ENCODE measurements at places on chromosomes 16 and 17.
A peak's percentile ranks its signal among the peaks of the same experiment; 100 is the strongest.

DNA sequence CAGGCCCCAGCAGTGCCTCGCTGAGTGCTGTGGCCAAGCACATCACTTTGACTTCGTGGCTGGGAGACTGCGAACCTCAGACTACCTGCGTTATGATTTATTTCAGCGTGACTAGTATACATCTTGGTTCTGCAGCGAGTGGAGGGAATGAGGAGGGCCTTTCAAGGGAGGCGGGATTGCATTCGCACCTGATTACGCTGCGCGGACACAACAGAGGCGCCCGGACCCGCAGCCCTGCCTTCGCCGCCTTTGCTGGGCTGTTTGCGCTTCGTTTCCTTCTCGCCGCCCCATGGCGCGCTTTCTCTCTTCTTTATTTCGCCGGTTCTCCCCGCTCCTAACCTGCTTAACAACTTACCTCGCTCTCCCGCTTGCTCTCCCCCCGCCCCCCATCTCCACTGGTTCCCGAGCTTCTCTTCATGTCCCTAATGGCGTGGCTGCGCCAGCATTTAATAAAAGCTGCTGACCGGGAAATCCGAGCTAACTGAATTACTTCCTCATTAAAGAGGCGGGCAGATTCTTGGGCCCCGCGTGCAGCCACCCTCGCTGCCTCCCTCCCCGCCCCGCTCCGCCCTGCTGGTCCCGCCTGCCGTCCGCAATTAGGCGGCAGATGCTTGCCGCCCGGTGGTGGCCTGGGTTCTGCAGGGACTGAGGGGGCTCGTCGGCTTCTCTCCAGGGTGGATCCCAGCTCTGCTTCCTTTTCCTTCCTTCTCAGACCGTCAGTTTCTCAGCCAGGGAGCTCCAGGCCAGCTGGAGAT lies 257.6 kb upstream of the SDK2 start:
- DNase-seq = peak; percentile 12

- no peak for DNase-seq
Observed at GRCh38 chr16:68073902-68074760, 11.0 kb upstream of the NFATC3 start.

- DNase-seq = no peak
Observed at GRCh38 chr16:90057738-90058173, 19.4 kb downstream of the PRDM7 start.

DNA sequence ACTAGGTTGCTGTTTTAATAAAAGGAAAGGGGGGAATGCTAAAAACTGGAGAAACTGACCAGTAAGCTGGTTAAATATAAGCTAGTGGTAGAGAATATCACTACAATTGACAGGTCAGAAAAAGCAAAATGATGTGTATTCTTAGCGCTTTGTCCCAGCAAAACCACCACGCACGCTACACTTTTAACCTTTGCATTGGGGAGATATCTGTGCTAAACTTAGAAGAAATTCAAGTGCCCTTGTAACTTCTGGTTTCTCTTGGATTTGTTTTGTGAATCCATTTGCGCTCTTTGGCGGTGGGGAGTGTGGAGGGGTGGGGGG lies 1.4 kb downstream of the GAN start:
- no peak for DNase-seq

- DNase-seq = no peak
Observed at GRCh38 chr17:6580625-6581024, 24.3 kb upstream of the PITPNM3 start.

DNA sequence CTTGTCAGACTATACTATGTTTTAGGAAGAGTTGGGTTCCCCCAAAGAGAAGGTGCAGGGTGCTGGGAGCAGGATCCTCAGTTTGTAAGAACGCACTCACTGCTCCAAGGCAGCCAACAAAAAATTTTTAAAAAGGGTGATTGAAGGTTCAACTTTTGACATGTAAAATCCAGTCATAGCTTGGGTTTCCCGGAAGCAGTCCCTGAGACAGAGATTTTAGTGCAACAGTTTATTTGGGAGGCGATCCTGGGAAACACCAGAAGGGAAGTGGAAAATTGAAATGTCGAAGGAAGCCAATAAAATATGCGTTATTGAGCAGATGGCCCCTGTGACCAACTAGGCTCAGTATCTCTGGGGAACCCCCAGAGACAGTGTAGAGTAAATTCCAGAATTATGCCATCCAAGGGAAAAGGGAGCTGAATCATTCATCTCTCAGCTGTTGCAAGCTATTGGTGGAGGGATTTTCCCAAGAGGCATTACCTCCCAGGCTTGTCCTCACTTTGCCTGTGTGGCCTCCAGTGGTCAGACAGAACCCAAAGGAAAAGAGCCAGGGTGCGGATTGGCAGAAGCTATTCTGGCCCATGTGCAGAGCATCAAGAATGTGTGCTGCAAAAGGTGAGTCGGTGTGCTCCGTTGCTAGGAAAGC lies 72.9 kb downstream of the HS3ST3B1 start:
- no peak for DNase-seq

DNA sequence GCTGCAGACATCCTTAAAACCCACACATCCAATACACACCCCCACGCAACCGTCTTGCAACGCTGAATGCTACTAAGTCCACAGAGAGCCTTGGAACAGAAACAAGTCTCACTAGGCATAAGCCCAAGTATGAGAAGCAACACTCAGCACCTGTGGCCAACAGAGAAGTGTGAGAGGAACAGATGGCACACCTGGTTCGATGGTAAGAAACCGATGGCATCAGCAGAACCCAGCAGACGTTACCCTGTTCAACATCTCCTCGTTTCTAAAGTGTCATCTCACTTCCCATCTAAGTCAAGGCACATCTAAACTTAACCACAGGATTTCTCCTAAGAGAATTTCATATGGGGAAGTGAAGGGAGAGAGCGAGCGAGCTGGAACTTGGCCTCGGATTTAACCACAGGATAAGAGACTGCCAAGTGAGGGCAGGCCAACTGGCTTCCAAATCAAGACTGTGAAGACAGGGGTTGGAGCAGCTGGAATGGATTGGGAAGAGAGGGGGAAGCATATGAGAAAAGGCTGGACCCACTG lies 41.0 kb downstream of the NXPH3 start:
- DNase-seq = no peak

GRCh38 chr16:67648088-67648763 lies 3.3 kb downstream of the CARMIL2 start:
- no peak for DNase-seq

All from stimulated activated CD4-positive, alpha-beta T cell treated with anti-CD3 and anti-CD28 coated beads, Interleukin-15, amount 100 ng/mL, for 1 hour (primary cell).